ENCODE measurements at places on chromosomes 1 and 21.

DNA sequence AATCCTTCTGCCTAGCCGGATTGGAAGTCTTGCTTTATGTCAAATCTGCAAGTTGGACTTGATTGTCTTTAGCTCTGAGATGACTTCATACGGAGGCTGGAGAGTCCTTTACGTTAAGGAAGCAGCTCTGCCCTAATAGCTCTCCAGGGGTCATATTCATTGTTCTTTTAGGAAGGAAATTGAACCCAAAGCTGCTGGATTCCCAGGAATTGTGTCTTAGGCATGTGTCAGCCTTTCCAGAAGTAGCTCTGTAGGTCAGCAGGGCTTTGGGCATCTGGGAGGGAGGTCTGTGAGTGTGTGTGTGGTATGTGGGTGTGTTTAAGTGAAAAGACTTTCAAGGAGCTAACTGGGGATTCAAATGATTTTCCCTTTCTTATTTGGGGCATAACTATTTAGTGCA, 82.4 kb downstream of the ABCA4 start:
- DNase-seq: no peak

DNA sequence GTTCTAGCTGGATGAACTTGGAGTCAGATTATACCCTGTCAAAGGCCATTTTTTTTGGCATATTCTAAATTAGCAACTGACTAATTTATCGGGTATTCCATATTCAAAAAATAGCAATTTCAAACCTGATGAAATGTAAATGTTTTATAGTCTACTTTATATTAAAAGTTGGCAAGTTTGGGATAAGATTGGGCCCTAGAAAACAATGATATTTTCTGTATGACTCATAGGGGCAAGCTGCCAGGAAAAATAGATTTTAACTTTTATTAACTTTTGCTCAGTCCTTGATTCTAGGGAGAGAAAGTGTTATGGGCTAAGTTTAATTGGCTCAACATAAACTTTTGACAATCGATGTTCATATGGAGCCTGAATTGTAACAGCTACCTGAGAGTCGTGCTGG, 576.9 kb upstream of the B3GALT2 start:
- no peak for DNase-seq

DNA sequence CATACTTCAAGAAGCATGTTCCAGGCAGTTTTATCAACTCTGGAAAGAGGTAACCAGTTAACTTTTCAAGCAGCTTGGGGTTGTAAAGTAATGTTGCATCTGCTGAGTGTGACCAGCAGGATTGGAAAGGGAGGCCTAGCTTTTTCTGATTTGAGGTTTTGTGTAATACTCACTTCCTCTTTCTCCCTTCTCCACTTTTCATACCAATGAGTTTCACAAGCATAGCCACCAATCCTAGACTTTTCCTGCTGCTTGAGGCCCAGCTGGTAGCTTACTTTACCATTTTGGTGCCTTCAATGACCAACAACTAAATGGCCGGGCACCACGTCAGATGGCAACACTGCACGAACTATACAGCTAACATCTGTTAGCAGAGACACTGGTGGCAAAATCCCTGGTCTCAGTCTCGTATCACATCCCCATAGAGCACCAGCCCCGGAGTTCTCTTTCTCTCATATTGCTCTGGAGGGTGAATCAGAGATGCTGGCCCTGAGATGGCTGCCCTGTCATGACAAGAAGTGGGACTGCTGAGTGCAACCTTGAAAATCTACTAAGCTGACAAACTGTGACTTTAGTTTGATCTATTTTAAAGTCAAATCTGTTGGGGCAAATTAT, 14.8 kb upstream of the GPR88 start:
- DNase-seq: no peak

DNA sequence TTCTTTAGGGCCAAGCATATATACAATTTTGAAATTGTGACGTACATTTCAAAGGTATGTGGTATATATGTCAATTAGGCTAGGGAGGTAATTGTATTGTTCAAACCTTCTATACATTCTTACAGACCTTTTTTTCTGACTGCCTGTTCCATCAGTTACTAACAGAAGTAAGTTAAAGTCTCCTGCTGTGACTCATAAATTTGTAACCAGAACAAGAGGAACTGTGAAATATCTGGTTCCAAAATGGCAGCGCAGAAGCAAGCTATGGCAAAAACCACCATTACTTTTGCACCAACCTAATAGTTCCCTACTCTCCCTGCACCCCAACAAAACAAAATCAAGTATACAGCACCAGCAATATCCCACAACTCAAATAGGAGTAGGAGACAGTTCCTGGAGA, 93.6 kb downstream of the ENAH start:
- DNase-seq: no peak

DNA sequence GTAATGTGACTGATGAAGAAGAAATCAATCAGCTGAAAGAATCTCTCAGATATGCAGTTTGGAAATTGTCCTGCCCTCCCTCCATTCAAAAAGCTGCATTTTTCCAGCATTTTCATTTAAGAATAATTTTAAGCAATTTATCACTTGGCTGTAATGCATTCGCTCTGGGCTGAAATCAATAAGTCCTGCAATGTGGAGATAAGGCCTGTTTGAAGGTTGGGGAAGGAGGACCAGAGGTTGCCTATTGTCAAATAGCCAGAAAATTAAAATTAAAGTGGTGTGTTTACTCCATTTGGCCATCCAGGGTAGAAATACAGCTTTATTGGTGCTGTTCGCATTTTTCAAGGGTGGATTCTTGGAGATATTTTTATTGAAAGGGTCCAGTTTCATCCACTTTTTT, 187.6 kb upstream of the NFIA start:
- no peak for DNase-seq

DNA sequence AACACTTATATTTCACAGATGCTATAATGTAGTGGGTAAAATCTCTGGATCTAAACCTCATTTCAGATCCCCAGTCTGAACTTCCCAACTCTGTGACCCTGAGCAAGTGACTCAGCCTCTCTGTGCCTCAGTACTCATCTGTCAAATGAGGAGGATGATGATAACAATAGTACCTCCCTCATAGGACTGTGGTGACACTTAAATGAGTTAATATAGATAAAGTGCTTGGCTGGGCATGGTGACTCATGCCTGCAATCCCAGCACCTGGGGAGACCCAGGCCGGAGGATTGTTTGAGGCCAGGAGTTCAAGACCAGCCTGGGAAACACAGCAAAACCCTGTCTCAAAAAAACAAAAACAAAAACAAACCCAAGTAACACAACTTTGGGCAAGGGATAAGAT, 4.7 kb upstream of the ECE1 start:
- DNase-seq: no peak

GRCh38 chr1:92502247-92502646, 15.5 kb upstream of the GFI1 start:
- no peak for DNase-seq

DNA sequence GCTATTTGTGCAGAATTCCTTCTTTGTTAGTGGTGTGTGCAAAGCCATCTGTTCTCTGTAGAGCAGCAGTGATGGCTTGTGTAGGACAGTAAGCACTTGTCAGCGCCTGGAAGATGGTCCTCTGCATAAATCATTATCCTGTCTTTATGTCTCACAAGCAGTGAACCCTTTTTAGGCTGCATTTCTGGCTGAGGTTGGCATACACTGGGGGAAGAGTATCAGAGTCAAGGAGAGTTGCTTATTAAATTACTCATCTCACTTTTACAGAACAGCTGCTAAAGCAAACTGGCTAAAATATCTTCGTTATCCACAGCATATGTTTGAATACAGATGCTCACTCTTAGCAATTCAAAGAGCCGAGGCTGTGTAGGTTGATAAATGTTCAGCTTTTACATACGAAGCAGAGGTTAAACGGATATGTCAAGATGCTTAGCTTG, 54.6 kb upstream of the NCAM2 start:
- DNase-seq: peak; percentile 42

- no peak for DNase-seq
Measured at GRCh38 chr1:162141281-162142054, 72.0 kb downstream of the NOS1AP start.

- DNase-seq: peak; percentile 73
Measured at GRCh38 chr1:236067854-236068454, 3.1 kb upstream of the NID1 start.

- DNase-seq: no peak
Measured at GRCh38 chr1:10814312-10814711, 17.9 kb upstream of the CASZ1 start.

DNA sequence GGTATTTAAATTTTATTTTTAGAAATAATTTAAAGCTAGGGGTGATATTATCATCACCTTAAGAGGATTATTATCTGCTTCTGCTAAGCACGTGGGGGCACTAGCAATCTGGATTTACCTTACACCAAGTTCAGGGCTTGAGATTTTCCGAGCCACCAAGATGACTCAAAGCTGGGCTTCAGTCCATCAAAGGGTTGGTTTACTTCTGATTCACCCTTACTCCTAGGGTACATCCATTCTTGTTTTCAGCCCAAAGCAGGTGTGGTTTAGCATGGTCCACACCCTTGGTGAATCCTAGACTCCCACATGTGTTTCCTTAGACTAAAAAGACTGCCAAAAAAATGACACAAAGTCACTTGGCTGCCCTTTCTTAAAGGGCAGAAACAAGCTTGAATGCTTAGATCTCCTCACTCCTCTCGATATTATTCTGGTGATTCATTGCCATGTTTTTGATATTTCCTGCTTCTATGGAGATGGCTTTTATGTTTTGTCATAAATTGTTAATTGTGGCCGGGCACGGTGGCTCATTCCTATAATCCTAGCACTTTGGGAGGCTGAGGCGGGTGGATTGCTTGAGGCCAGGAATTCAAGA, 9.8 kb upstream of the PRSS38 start:
- no peak for DNase-seq
